Activated CD4-positive, alpha-beta memory T cell treated with anti-CD3 and anti-CD28 coated beads for 36 hours (primary cell): ENCODE measurements at places on chromosomes 4 and X. TPM values are rescaled to one million over a fixed set of nuclear protein-coding genes. Genes with fewer than 3 reads are reported as not detected.

DNA sequence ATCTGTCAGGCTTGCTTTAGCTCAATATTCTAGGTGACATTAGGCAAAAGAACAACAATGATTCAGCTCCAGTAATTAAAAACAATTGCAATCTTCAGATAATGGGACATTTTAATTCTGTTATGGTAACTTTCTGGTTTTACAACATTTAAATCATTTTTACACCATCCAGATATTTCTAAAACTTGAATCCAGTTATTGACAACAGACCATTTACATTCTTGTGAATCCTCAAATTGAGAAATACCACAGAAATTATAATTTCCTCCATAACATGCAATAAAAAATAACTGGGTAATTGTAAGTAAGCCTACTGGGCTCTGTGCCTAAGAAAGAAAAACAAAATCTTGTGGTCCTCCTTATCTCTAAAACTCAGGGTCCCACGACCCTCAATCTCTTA, 195.0 kb upstream of the S100G start:
- H3K36me3 ChIP-seq: no peaks in the 10 kb centered on the region
- no peaks in the 10 kb centered on the region for H3K27me3 ChIP-seq
- no peak overlapping the region for H3K4me3 ChIP-seq
- no peaks in the 10 kb centered on the region for H3K4me1 ChIP-seq

GRCh38 chrX:152601848-152602616, 35.7 kb upstream of the GABRQ start:
- H3K27ac ChIP-seq: no peak overlapping the region
- no peaks in the 10 kb centered on the region for H3K4me1 ChIP-seq
- no peak for DNase-seq
- peaks cover 2% of the 10 kb centered on the region for H3K27me3 ChIP-seq
- H3K36me3 ChIP-seq: no peaks in the 10 kb centered on the region

- no peaks in the 10 kb centered on the region for H3K27me3 ChIP-seq
- H3K4me3 ChIP-seq: no peak overlapping the region
- no peak for DNase-seq
- no peak overlapping the region for H3K27ac ChIP-seq
Measured at GRCh38 chr4:3314706-3315260, 22.0 kb downstream of the RGS12 start.

Gene SYN1
- total RNA-seq: 0.83 TPM

DNA sequence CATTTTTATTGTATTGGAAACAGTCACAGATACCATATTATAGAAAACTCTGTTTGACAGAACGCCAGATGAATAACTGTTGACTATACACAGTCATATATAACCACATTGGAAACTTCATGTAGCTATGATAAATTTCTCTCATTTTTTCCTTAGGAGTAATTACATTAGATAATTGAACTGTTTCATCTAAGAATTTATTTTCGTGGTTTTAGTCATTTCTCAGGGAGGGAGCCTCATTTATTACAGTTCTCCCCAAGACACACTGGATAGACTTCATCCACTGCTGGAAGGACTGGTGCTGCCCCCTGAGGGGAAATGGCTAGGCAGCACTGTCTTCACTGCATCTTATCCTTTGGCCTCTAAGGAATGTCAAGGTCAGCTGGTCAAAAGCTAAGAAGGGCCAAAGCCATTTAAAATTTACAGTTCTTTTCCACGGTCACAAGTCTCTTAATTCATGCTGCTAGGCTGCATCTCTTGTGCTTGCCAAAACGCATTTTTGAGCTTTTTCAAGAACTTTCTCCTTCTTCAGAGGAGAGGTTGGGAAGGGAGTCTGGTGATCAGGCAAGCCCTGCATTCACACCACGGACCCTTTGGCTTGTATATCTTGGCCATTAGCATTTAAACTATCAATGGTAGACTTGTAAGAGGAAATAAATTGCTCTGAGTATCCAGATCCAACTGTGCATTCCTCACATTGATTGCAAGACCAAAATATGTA, 145.1 kb downstream of the CBR4 start:
- H3K27me3 ChIP-seq: peaks cover 14% of the 10 kb centered on the region
- H3K4me1 ChIP-seq: peaks cover 43% of the 10 kb centered on the region
- H3K27ac ChIP-seq: peak overlapping the region; percentile 80
- H3K36me3 ChIP-seq: peaks cover 3% of the 10 kb centered on the region
- no peak overlapping the region for H3K4me3 ChIP-seq

Gene RHOXF2B
- not detected for total RNA-seq

- no peak overlapping the region for H3K4me3 ChIP-seq
- no peaks in the 10 kb centered on the region for H3K36me3 ChIP-seq
- peaks cover 18% of the 10 kb centered on the region for H3K27me3 ChIP-seq
- H3K27ac ChIP-seq: no peak overlapping the region
- no peaks in the 10 kb centered on the region for H3K4me1 ChIP-seq
Measured at GRCh38 chr4:112063260-112063659, 82.0 kb upstream of the FAM241A start.

DNA sequence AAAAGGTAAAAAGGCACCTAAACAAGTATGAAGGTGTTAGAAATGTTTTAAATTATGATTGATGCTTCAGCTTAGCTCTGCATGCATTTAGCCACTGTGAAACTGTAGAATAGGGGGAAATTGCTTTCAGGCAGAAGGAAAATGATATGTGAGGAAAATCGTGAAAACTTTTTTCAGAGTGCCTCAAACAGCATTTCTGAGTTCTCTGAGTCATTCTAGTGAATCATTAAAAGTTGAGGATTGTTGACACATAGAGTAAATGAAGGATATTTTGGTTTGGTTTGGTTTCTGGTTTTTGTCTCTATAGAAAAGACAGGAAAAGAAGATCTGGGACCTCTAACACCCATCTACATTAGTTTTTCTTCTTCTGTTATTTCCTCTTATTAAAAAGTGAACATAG, 332.5 kb upstream of the TRAM1L1 start:
- no peaks in the 10 kb centered on the region for H3K27me3 ChIP-seq
- no peak overlapping the region for H3K27ac ChIP-seq
- no peaks in the 10 kb centered on the region for H3K4me1 ChIP-seq
- H3K36me3 ChIP-seq: no peaks in the 10 kb centered on the region
- no peak for DNase-seq
- H3K4me3 ChIP-seq: no peak overlapping the region

- H3K27me3 ChIP-seq: no peaks in the 10 kb centered on the region
- H3K4me1 ChIP-seq: no peaks in the 10 kb centered on the region
- no peak overlapping the region for H3K4me3 ChIP-seq
- H3K36me3 ChIP-seq: no peaks in the 10 kb centered on the region
- no peak for DNase-seq
- H3K27ac ChIP-seq: no peak overlapping the region
Measured at GRCh38 chrX:113522814-113523213, 682.2 kb upstream of the AMOT start.

GRCh38 chrX:47235691-47236103, 2.9 kb downstream of the USP11 start:
- no peak for DNase-seq
- H3K4me3 ChIP-seq: peak overlapping the region; percentile 33
- H3K36me3 ChIP-seq: peaks cover 4% of the 10 kb centered on the region

Gene CXorf58
- total RNA-seq: 0.17 TPM

- no peak overlapping the region for H3K4me3 ChIP-seq
- no peak for DNase-seq
- H3K4me1 ChIP-seq: peaks cover 11% of the 10 kb centered on the region
- H3K27me3 ChIP-seq: peaks cover 69% of the 10 kb centered on the region
- no peaks in the 10 kb centered on the region for H3K36me3 ChIP-seq
Measured at GRCh38 chr4:141132709-141133145, 542 bp downstream of the RNF150 start.

DNA sequence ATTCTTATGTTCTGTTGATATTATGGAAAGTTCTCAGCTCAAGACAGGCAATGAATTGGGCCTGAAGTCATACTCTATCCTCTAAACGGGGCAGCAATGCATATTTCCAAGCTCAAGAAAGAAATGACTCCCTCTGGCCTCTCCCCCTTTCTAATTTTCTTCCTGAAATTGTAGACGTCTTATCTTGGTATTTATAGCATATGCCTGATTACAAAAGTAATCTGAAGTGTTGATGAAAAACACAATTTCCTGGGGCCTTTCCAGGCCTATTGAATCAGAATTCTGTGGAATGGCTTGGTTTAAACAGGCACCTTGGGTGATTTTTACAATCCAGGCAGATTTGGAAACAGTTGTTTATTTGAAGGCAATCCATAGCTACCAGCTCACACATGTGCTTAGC, 21.4 kb upstream of the PGRMC2 start:
- H3K27ac ChIP-seq: no peak overlapping the region
- DNase-seq: no peak
- H3K4me3 ChIP-seq: no peak overlapping the region
- H3K4me1 ChIP-seq: no peaks in the 10 kb centered on the region
- no peaks in the 10 kb centered on the region for H3K27me3 ChIP-seq
- H3K36me3 ChIP-seq: peaks cover 2% of the 10 kb centered on the region

- no peak overlapping the region for H3K4me3 ChIP-seq
- no peak overlapping the region for H3K27ac ChIP-seq
- H3K27me3 ChIP-seq: no peaks in the 10 kb centered on the region
- no peak for DNase-seq
- peaks cover 42% of the 10 kb centered on the region for H3K4me1 ChIP-seq
Measured at GRCh38 chr4:39067451-39067850, 5.4 kb downstream of the KLHL5 start.

DNA sequence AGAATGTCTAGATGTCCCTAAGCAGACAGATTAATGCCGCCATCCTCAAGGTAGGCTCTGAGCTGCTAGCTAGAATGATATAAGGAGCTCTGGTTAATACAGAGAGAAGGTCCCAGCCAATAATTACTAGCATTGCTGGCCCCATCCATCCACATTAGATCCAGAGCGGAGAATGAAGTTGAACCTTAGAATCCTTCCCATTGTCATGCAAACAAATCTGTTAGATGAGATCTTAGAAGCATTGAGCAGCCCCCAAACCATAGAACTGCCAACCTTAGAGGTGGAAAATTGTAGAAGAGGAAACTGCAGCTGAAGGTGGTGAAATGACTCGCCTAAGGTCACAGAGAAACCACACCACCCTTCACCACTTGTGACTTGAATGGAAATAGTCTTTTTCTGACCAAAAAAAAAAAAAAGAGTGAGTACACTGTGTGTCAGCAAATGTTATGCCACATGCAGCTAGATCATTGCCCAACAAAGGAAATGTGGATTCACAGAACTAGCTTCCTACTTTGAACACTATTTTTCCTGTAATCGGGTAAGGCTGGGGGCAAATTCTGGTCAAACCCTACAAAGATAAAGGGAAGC, 162.1 kb downstream of the SMIM20 start:
- no peaks in the 10 kb centered on the region for H3K27me3 ChIP-seq
- H3K27ac ChIP-seq: peak overlapping the region; percentile 96
- DNase-seq: peak; percentile 81

Gene IL2
- 165 TPM for total RNA-seq

GRCh38 chr4:72301759-72302158, 267.3 kb downstream of the ADAMTS3 start:
- H3K36me3 ChIP-seq: no peaks in the 10 kb centered on the region
- no peaks in the 10 kb centered on the region for H3K4me1 ChIP-seq
- no peak overlapping the region for H3K27ac ChIP-seq
- no peak for DNase-seq
- no peak overlapping the region for H3K4me3 ChIP-seq

Gene CORIN
- total RNA-seq: 0.56 TPM

Gene SPCS3
- total RNA-seq: 185 TPM

DNA sequence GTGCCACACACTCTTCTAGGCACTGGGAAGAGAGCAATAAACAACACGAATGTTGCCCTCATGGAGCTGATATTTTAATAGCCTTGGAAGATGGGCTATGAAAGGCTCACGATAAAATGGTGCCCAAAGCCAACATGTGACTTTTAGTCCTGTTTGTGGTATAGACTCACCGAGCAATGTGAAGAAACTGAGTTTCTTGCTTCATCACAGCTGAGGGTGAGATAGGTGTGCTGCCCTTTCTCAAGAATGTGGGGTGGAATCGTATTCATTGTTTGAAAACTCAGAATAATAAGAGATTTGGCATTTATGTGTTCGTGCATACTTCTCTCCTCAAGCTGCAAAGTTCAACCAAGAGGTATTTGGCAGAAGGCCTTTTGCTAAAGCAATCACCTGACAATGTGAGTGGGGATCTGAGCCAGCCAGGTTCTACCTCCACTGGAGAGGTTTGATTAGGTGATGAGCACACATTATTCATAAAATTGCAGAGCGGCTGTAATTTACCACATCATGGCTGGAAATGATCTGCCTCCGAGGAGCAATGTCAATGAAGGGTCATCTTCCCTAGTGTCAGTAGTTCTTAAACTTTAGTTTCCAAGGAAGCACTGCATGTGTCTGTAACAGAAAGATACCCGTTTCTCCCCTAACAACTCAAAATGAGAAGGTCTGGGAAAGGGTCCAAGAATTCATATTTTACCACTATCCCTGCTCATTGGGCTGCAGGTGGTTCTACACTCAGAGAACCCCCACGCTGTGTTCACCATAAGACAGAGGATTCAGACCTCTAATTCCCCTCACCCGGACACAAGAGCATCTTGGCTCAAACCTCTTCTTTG, 41.9 kb upstream of the CBR4 start:
- no peak for DNase-seq
- no peaks in the 10 kb centered on the region for H3K4me1 ChIP-seq
- no peak overlapping the region for H3K4me3 ChIP-seq

Gene MAP7D3
- total RNA-seq: 18.2 TPM

GRCh38 chr4:56762484-56763250, 58.8 kb downstream of the SPINK2 start:
- no peak overlapping the region for H3K27ac ChIP-seq
- no peak overlapping the region for H3K4me3 ChIP-seq
- peak; percentile 55 for DNase-seq
- no peaks in the 10 kb centered on the region for H3K36me3 ChIP-seq
- peaks cover 23% of the 10 kb centered on the region for H3K4me1 ChIP-seq
